ENCODE measurements at places on chromosomes 12 and 14.

- DNase-seq, result no peak
Measured at GRCh38 chr12:68237619-68238018, 12.0 kb upstream of the IL26 start.

DNA sequence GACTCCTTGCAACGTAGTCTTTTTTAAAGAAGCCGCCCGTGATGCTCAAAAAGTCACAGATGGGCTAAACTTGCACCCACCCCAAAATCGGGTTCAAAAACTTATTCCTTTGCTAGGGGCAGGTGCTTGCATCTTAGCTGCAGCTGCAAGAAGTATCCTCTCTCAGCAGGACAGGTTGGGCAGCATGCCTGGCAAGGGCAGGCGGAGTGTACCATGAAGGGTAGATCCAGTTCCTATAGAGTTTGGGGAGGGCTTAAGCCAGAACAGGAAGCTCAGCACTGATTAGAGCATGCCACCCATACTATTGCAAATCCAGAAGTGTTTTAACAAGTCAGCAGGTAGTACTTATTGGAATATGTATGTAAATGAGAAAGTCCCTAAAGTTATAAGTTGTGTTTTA, 48.7 kb downstream of the CPM start:
- no peak for DNase-seq

- no peak for DNase-seq
Measured at GRCh38 chr12:45216230-45216982, 511 bp downstream of the ANO6 start.

DNA sequence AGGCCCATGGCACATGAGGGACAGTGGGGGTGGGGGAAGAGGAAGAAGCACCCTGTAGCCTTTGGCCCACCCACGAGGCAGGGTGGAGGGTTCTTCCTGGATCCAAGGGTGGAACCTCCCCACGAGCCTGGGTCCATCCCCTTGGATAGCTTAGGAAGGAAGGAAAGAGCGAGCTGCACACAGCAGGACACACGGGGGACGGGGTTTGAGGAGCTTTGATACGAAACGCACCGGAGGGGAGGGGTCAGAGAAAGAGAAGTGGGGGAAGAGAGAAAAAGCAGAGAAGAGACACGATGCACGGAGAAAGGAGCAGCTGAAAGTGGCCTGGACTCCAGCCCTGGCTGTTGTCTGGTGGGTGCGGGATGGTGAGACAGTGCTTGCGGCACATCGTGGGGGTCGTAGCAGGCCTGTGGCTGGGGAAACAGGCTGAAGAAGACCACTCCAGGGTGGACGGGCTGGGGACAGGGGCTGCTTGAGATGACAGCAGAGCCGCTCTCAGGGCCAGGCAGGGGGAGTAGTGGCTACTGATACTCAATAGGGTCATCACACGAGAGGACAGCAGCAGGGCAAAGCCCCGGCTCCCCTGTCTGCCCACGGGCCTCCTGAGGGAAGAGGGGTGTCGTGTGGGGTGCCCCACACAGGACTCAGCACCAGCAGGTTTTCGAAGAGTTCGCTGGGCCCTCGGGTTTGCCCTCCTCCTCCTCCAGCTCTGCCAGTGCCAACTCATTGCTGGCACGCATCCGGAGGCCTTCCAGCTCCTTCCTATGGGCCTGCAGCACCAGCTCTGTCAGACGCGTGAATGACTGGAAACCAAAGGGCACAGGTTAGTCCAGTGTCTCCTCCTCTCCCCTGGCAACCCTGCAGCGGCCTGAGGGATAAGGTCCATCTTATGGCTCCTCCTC, 5.4 kb upstream of the GPX2 start:
- no peak for DNase-seq

DNA sequence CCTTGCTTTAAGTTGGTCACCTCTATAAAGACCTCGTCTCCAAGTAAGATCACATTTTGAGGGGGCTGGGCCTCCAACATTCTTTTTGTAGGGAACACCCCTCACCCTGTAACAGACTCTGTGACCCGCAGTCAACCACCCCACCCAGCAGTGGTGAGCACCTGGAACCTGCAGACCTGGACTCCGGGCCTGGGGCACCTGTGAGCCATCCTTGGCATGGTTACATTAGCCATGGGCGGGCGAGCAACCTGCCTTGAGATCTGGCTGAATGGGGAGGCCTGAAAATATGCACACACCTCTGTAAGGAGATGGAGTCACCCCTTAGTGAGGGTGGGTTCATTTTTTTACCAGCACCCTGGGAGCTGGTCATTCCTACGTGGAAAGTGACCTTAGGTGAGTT, 95.3 kb downstream of the RIMBP2 start:
- no peak for DNase-seq

GRCh38 chr12:128111951-128112350, 155.0 kb upstream of the TMEM132C start:
- DNase-seq, result no peak

GRCh38 chr12:55713721-55714120, 2.1 kb upstream of the BLOC1S1 start:
- DNase-seq, result no peak

- DNase-seq, result no peak
Measured at GRCh38 chr12:106717673-106718072, 56.8 kb upstream of the RIC8B start.

- DNase-seq, result no peak
Measured at GRCh38 chr12:89020121-89020480, 332.2 kb downstream of the DUSP6 start.

DNA sequence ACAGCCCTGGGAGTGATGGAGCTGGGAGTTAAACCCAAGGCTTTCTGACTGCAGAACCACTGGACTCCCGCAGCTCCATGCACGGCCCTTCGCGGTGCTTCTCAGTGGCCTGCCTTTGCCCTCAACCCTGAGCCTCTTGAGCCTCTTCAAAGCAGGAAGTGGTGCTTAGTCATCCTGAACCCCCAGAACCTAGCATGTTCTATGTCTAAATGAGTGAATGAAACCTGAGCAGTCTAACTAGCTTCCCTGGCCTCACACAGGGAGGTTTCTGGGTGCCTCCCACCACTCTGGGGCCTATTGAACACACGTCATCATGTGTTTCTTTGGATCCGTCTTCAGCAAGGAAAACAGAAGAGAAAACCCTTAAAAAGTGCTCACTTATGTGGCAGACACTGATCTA, 117.9 kb upstream of the SFSWAP start:
- no peak for DNase-seq

- no peak for DNase-seq
Measured at GRCh38 chr12:118136559-118137003, 657 bp downstream of the PEBP1 start.

- DNase-seq, result no peak
Measured at GRCh38 chr12:12990700-12991468, 9.2 kb downstream of the HEBP1 start.

- no peak for DNase-seq
Measured at GRCh38 chr12:26250801-26251200, 55.4 kb downstream of the SSPN start.

- DNase-seq, result no peak
Measured at GRCh38 chr14:74018174-74018585, 908 bp downstream of the ENTPD5 start.

- no peak for DNase-seq
Measured at GRCh38 chr14:99905121-99905520, 111.9 kb downstream of the EML1 start.

DNA sequence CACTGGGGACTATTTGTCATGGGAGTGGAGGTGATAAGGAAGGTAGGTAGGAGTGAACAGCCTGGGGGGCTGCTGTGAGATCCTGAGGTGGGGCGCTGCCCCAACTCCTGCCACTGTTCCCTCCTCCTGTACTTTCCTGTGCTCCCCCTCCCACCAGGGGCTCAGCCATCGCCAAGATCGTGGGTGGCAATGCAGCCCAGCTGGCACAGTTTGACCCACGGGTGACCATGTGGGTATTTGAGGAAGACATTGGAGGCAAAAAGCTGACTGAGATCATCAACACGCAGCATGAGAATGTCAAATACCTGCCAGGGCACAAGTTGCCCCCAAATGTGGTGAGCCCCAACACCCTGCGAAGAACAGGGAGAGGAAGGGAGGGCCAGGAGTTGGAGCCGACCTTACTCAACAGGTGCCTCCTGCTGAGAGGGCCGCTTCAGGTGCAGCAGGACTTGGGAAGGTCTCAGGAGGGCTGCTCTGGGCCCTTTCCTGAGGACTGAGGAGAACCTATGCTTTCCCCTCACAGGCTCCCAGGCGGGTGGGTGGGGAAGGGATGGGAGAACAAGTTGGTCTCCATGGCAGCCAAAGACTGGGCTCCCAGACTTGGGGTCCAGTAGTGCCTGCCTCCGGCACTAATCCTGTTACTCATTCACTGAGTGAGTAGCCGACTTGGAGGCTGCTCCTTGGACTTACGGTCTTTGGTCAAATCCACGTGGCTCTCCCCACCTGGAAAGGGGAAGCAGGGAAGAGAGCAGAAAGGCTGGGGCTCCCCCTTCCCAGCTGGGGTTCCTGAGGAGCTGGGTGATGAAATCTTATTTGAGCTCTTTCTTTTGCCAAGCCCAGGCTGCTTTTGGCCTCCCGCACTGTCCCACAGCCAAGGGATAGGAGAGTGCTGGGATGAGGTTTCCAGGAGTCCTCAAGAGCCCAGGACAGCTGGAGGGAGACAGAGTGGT, 884 bp downstream of the GPD1 start:
- no peak for DNase-seq

GRCh38 chr12:31536672-31537071, 54.3 kb downstream of the DENND5B start:
- no peak for DNase-seq

- no peak for DNase-seq
Measured at GRCh38 chr12:47560415-47560814, 145.4 kb downstream of the RPAP3 start.

- no peak for DNase-seq
Measured at GRCh38 chr12:89166121-89166520, 186.2 kb downstream of the DUSP6 start.

DNA sequence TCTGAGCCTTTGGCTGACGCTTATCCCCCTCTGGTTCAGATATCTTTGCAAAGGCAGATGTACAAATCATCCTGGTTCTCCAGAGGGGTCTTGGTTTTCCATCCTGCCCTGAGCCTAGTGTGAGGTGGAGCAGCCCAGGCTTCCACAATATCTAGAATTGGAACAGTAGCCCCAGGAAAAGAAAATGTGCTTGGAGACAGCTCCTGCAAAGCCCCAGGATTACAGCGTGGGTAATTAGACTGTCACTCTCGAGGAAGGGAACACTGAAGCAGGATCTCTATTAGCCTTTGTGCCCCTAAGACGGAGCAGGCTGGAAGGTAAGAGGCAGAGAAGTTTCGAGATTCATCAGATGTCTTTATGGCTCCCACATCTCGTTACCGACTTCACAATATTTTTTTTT, 59.4 kb downstream of the TMEM132C start:
- no peak for DNase-seq

DNA sequence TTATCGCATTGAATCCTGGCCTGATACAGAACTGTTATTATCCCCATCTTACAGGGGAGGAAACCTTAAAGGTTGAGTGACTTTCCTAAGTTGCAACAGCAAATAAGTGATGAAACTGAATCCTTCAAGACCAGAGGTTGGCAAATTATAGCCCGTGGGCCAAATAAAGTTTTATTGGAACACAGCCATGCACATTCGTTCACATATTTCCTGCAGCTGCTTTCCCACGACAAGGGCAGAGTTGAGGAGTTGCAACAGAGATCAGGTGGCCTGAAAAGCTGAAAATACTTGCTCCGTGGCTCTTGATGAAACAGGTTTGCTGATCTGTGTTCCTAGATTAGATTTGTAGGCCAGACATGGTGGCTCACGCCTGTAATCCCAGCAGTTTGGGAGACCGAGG, 126.7 kb downstream of the PHETA1 start:
- DNase-seq, result no peak

DNA sequence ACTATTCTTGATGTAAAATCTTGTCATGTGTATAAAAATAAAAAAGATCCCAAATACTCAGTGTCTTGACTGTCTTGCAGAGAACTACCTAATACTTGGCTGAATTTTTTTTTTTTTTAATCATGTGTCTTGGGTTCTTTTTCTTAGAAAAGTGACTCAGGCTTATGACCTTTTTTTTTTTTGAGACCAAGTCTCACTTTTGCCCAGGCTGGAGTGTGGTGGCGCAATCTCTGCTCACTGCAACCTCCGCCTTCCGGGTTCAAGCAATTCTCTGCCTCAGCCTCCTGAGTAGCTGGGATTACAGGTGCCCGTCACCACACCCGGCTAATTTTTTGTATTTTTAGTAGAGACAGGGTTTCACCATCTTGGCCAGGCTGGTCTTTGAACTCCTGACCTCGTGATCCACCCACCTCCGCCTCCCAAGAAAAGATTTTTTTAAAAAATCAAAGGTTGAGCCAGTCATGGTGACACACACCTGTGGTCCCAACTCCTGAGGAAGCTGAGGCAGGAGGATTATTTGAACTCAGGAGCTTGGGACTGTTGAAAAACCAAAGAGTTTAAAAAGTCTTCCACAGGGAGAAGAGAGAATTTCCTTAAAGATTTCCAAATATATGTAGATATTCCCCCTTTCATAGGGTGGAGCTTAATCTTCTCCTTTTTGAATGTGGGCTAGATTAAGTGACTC, 17.7 kb upstream of the TDG start:
- DNase-seq, result no peak

- DNase-seq, result no peak
Measured at GRCh38 chr12:12686925-12687324, 9.1 kb downstream of the GPR19 start.

Data from stimulated activated CD4-positive, alpha-beta T cell treated with anti-CD3 and anti-CD28 coated beads, Interleukin-1b, Interleukin-23, amount 100 ng/mL, for 1 hour (primary cell).